ENCODE measurements at places on chromosomes 2 and 18. TPM values are rescaled to one million over a fixed set of nuclear protein-coding genes. Genes with fewer than 3 reads are reported as not detected.

DNA sequence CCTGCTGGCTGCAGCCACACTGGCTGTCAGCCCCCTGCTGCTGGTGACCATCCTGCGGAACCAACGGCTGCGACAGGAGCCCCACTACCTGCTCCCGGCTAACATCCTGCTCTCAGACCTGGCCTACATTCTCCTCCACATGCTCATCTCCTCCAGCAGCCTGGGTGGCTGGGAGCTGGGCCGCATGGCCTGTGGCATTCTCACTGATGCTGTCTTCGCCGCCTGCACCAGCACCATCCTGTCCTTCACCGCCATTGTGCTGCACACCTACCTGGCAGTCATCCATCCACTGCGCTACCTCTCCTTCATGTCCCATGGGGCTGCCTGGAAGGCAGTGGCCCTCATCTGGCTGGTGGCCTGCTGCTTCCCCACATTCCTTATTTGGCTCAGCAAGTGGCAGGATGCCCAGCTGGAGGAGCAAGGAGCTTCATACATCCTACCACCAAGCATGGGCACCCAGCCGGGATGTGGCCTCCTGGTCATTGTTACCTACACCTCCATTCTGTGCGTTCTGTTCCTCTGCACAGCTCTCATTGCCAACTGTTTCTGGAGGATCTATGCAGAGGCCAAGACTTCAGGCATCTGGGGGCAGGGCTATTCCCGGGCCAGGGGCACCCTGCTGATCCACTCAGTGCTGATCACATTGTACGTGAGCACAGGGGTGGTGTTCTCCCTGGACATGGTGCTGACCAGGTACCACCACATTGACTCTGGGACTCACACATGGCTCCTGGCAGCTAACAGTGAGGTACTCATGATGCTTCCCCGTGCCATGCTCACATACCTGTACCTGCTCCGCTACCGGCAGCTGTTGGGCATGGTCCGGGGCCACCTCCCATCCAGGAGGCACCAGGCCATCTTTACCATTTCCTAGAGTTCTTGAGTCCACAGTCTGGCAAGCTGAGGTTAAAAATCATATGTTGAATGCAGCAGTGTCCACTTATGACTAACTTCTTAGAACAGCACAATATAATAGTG is 741 bp downstream of the GPR148 start:
- no peak overlapping the region for H3K27ac ChIP-seq
- peaks cover 5% of the 10 kb centered on the region for H3K4me1 ChIP-seq
- no peaks in the 10 kb centered on the region for H3K27me3 ChIP-seq
- no peak for DNase-seq

DNA sequence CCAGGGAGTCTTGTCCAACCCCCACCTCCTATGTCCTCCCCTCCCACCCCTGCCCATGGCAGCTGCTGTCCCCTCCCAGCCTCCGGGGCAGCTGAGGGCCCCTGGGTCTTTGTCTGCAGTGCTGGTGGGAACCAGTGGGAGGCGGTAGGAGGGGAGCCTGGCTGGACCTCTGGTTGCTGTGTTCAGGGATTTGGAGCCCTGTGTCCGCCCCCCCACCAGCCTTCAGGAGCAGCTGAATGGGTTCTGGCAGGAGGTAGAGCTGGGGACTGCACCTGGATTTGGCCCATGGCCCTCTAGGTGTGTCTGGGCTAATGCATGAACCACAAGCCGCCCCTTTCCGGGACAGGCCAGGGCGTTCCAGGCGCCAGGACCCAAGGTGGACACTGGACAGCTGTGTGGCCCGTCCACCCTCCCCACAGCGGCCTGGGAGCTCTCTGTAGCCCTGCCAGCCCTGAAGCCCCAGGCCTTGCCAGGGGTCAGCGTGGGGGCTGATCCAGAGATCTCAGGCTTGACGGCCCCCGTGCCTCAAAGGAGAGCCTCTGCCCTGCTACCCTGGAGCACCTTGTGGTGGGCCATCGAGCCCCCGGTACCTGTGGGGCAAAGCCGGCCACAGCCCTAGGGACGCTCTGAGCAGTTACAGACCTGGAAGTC is 25.4 kb downstream of the GPC1 start:
- no peak overlapping the region for H3K4me3 ChIP-seq
- no peaks in the 10 kb centered on the region for H3K36me3 ChIP-seq
- no peak overlapping the region for H3K27ac ChIP-seq

DNA sequence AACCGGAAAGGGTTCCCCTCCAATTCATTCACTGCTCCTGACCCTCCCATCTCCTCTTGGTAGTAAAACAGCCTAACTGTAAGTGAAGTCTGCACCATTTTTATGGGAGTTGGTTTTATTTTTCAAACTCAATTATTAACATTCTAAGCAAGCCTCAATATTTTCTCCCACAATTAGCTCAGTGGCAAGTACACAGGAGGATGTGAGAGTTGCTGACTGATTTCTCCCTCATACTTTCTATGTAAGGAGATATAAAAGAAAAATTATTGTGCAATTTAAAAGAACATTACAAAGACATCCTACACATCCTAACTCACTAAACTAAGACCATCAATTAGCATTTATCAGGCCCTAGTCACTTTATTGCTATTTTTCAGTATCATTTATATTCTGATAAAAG is 73.9 kb downstream of the PIAS2 start:
- no peak overlapping the region for H3K4me3 ChIP-seq
- no peaks in the 10 kb centered on the region for H3K27me3 ChIP-seq

DNA sequence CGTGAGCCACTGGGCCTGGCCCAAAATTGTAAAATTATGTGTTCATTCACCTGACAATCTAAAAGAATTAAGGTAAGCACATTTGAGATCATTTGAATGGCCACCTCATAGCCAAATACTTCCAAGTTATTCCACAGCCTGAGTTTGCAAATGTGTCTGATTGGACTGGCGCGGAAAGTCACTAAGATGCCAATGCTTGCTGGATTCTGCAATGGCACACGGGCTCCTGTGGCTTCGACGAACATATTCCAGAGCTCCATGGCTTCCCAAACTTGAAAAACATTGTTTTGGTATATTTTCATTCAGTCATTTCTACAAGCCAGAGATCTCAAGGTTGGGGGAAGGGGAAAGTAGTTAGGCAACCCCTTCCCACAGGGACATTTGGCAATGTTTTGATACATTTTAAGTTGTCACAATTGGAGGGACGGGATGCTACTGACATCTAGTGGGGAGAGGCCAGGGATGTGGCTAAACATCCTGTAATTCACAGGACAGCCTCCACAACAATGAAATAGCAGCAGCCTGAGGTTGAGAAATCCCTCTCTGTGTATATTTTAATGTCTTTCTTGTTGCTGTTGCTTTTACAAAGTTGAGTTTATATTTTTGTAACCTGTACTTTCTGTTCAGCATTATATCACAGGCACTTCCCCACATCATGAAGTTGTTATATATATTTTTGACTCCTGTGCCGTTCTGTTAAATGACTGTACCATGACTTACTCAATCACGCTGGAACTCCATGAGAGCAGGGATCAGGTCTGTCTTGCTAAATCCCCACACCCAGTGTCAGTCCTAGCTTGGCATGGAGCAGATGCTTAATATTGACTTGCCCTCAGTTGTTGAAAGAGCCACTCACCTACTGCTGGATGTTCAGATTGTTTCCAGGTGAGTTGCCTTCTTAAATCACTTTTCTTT is 56.9 kb downstream of the COL4A4 start:
- no peak overlapping the region for H3K27ac ChIP-seq
- no peaks in the 10 kb centered on the region for H3K4me1 ChIP-seq
- no peak overlapping the region for H3K4me3 ChIP-seq

GRCh38 chr2:176560296-176560695 is 291.1 kb downstream of the MTX2 start:
- no peak for DNase-seq
- H3K27ac ChIP-seq, result no peak overlapping the region
- H3K4me3 ChIP-seq, result no peak overlapping the region
- H3K27me3 ChIP-seq, result peaks cover 94% of the 10 kb centered on the region
- H3K36me3 ChIP-seq, result no peaks in the 10 kb centered on the region

- no peaks in the 10 kb centered on the region for H3K4me1 ChIP-seq
- no peaks in the 10 kb centered on the region for H3K27me3 ChIP-seq
- no peak overlapping the region for H3K27ac ChIP-seq
- peaks cover 2% of the 10 kb centered on the region for H3K36me3 ChIP-seq
- DNase-seq, result no peak
- H3K4me3 ChIP-seq, result no peak overlapping the region
Measured at GRCh38 chr2:181411105-181411849, 45.9 kb upstream of the ITGA4 start.

- H3K27me3 ChIP-seq, result no peaks in the 10 kb centered on the region
- H3K27ac ChIP-seq, result no peak overlapping the region
- DNase-seq, result no peak
- H3K4me3 ChIP-seq, result no peak overlapping the region
Measured at GRCh38 chr2:13822365-13822764, 810.2 kb upstream of the LRATD1 start.

DNA sequence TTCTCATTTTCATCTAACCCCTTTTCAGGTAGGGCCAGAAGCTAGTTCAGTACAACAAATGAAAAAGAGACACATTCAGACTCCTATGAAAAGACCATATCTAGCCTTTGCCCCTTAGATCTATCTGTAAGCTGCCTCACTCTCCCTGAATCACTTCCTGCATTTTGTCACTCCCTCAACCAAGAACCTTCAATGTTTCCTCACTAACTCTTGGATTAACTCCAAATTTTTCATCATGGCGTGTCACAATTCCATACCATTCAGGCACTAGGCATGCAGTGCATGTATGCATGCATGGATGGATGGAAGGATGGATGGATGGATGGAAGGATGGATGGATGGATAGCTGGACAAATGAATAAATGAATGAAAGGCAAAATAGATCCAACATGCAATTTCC is 356.9 kb downstream of the TNS1 start:
- H3K36me3 ChIP-seq, result peaks cover 3% of the 10 kb centered on the region
- DNase-seq, result no peak
- H3K27me3 ChIP-seq, result peaks cover 6% of the 10 kb centered on the region
- H3K27ac ChIP-seq, result no peak overlapping the region

DNA sequence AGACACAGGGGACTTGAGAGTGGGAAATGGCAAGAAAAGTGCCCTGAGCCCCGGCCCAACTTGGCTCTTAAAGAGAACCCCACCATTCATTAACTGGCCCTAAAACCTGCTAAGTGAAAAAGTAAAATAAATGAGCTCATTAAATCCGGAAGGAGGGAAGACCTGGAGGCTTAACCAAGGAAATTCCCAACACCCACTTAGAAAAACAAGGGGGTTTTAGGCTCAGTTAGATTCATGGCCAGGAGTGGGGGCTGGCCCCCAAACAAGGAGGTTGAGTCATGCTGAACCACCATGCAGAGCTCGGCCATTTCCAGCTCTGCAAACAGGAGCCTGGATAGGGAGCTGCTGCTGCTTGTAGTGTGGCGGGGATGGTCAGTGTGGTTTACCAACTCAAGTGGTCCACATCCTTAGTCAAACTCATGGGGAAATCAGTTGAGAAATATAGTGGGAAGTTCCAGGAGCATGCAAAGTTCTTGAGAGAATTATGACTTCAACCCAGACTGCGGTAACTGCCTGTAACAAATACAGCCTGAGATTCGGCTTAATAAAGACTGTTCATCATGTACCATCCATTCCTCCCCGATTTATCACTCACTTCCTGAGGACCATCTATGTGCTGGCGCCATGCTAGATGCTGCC is 39.7 kb upstream of the MRPL19 start:
- no peaks in the 10 kb centered on the region for H3K4me1 ChIP-seq
- peaks cover 6% of the 10 kb centered on the region for H3K36me3 ChIP-seq
- DNase-seq, result no peak

DNA sequence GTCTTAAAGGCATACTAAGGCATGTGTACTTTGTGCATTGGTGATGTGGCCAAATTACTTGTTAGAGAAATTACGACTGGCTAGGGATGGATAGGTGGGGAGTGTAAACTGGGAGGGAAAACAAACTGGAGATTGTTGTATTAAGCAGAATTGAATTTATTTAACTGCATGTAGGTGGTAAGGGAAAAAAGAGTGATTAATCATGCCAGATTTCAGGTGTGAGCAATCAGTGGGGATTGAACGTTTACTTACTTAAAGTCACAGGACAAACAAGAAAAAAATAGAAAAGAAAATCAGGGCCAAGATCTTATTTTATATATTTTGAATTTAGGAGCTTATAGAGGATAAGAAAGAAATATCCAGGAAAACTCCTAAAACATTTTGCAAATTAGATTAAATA is 88.6 kb downstream of the GULP1 start:
- no peak for DNase-seq
- no peak overlapping the region for H3K27ac ChIP-seq
- peaks cover 5% of the 10 kb centered on the region for H3K27me3 ChIP-seq
- H3K36me3 ChIP-seq, result no peaks in the 10 kb centered on the region
- peaks cover 3% of the 10 kb centered on the region for H3K4me1 ChIP-seq

- no peak for DNase-seq
- no peak overlapping the region for H3K27ac ChIP-seq
- H3K36me3 ChIP-seq, result no peaks in the 10 kb centered on the region
- no peak overlapping the region for H3K4me3 ChIP-seq
Measured at GRCh38 chr2:8298783-8299182, 383.1 kb upstream of the ID2 start.

- no peak for DNase-seq
- no peak overlapping the region for H3K4me3 ChIP-seq
- H3K4me1 ChIP-seq, result no peaks in the 10 kb centered on the region
- H3K36me3 ChIP-seq, result no peaks in the 10 kb centered on the region
Measured at GRCh38 chr2:3683748-3684454, 19.5 kb upstream of the DCDC2C start.

GRCh38 chr2:183117226-183117625 is 7.0 kb upstream of the NUP35 start:
- H3K36me3 ChIP-seq, result peaks cover 10% of the 10 kb centered on the region
- H3K27me3 ChIP-seq, result peaks cover 49% of the 10 kb centered on the region
- no peak overlapping the region for H3K27ac ChIP-seq
- H3K4me1 ChIP-seq, result peaks cover 3% of the 10 kb centered on the region

DNA sequence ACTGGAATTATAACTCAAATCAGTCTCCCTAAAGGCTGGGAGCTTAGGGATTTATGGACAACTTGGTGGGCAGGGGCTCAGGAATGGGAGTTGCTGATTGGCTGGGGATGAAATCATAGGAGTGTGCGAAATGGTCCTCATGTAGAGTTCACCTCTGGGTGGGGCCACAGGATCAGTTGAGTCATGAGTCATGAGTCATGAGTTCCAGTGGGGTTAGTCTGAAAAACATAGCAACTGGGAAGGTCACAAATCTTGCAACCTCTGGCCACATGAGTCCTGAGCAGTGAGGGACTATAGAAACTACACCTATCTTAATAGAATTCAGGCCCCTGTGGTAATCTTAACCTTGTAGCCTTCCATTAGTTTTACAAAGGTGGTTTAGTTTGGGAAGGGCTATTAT is 383.3 kb downstream of the RBM43 start:
- no peak overlapping the region for H3K27ac ChIP-seq
- no peaks in the 10 kb centered on the region for H3K4me1 ChIP-seq
- H3K27me3 ChIP-seq, result no peaks in the 10 kb centered on the region
- no peak for DNase-seq

The APOB gene
- not detected for total RNA-seq

The TNFAIP6 gene
- not detected for total RNA-seq

The NAT8 gene
- total RNA-seq, result not detected

The RAX gene
- total RNA-seq, result not detected

The CCDC150 gene
- total RNA-seq, result 0.47 TPM

The APLF gene
- 5.3 TPM for total RNA-seq

The CLK1 gene
- 907 TPM for total RNA-seq

Data from T-helper 17 cell (primary cell).